ENCODE measurements at places on chromosomes 16 and 17. TPM values are rescaled to one million over a fixed set of nuclear protein-coding genes. Genes with fewer than 3 reads are reported as not detected.

- DNase-seq = no peak
Measured at GRCh38 chr17:32529604-32530003, 42.8 kb downstream of the CDK5R1 start.

FBXW10 gene
- 0.50 TPM for total RNA-seq

GRCh38 chr16:70685938-70686375 lies at the start of gene MTSS2:
Gene MTSS2 (minus strand): TSS chr16:70686053. CDS start chr16:70685791, 262 bp downstream.
- peak; percentile 76 for DNase-seq

DNA sequence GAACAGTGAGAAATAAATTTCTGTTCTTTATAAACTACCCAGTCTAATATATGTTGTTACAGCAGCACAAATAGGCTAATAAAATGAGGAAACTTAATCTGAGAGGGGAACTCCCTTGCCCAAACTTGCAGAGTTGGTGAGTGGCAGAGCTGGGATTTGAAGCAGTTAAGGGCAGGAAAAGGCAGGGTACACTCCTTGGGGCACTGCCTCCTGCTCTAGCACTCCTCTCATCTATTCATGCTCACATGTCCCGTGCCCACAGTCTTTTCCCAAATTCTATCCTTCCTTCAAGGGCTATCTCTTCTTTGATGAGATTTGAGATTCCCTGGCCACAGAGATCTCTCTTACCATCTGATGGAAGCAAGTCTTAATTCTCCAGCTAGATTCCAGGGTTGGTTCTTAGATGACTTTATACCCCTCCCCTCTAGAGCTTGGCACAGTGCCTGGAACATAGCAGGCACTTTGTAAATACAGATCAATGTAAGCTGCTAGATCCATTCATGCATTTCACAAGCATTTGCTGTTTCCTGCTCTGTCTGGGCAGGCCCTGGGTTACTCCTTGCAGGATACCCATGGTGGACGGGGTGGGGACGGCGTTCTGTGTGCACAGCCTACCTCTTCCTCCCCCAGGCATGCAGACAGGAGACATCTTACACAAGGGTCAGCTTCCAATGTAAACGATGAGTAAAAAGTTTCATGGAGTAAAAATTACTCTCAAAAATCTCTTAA lies 39.2 kb upstream of the ABCC12 start:
- peak; percentile 79 for DNase-seq

NLGN2 gene
- total RNA-seq = 13.9 TPM

DNA sequence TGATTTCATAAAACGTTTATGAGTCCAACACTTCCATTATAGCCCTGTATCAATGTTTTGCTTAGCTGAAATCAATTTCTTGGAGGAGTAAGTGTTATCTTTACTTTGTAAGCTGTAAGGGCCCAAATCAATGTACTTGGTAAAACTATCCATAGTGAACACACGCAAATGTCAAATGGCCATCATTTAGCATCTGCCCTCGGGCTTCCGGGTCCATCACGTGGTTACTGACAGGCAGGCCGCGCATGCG lies 687 bp upstream of the NARF start:
- DNase-seq = no peak

GRCh38 chr16:80314042-80314441 lies 226.8 kb upstream of the DYNLRB2 start:
- no peak for DNase-seq

P2RX5 gene
- total RNA-seq = 11.6 TPM

DNA sequence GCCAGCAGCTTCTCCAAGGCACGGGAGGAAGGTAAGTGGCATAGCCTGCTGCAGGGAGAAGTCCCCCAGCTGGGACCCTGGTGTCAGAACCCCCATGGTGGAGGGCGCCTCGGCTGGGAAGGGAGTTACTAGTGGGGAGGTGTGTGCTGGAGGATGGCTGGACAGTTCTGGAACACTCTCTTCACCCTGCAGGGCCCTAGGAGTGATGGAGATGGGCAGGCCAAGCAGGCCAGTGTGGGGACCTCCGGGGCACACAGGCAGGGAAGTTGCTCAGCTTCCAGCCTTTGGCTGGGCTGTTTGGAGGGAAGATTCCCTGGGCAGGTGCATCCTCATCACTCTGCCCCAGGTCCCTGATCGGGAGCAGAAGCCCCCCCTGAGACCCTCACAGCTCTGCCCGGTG lies 696 bp downstream of the C17orf99 start:
- DNase-seq = no peak

- no peak for DNase-seq
Measured at GRCh38 chr17:20207262-20207985, 198.3 kb downstream of the SPECC1 start.

DNA sequence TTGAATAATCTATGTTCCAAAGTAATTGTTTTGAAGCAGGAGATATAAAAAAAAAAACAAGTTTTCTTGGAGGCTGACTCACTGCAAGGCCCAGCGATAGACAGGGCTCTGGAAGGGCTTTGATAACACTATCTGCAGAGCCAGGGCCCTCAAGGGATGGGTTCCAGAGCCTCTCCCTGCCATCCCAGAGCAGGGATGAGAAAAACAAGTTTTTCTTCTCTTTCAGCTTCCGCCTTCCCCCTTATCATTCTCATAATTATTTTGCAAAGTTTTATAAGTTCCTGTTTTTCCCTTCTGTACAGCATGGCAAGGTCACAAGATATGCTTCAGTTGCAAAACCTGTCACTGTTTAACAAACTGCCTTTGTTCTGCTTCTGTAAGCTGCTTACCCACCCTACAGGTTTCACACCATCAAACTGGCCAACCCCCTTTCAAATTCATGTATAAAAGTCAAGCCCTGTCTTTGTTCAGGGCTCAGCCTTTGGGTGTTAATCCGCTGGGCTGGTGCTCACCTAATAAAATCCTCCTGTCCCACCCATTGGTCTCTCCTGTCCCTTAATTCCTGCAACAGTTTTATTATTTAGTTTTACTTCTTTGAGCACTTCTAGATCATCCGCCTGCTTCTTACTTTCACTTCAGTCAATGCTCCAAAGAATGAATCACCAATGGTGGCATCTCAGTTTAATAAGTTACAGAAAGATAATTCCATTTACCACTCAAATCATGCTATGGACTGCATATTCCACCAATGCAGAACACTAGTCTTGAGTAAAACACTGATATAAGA lies 5.6 kb upstream of the THUMPD1 start:
- DNase-seq = no peak

CRHR1 gene
- not detected for total RNA-seq

- DNase-seq = no peak
Measured at GRCh38 chr16:85209526-85210121, 97.4 kb upstream of the CIBAR2 start.

GRCh38 chr16:4116325-4117249 lies at the start of gene ADCY9:
Gene ADCY9 (minus strand): TSS chr16:4116442. CDS start chr16:4115442, 1,000 bp downstream.
- peak; percentile 86 for DNase-seq

- DNase-seq = no peak
Measured at GRCh38 chr16:70809392-70810060, 8.6 kb upstream of the VAC14 start.

- DNase-seq = no peak
Measured at GRCh38 chr17:40348562-40349476, 15.7 kb downstream of the GJD3 start.

GRCh38 chr16:54591816-54592246 lies 305.2 kb upstream of the IRX3 start:
- no peak for DNase-seq

Data from Calu3 (cell line).